ENCODE measurements at places on chromosomes 1 and 21.

- DNase-seq: no peak
Observed at GRCh38 chr1:95193591-95193990, 40.4 kb upstream of the RWDD3 start.

DNA sequence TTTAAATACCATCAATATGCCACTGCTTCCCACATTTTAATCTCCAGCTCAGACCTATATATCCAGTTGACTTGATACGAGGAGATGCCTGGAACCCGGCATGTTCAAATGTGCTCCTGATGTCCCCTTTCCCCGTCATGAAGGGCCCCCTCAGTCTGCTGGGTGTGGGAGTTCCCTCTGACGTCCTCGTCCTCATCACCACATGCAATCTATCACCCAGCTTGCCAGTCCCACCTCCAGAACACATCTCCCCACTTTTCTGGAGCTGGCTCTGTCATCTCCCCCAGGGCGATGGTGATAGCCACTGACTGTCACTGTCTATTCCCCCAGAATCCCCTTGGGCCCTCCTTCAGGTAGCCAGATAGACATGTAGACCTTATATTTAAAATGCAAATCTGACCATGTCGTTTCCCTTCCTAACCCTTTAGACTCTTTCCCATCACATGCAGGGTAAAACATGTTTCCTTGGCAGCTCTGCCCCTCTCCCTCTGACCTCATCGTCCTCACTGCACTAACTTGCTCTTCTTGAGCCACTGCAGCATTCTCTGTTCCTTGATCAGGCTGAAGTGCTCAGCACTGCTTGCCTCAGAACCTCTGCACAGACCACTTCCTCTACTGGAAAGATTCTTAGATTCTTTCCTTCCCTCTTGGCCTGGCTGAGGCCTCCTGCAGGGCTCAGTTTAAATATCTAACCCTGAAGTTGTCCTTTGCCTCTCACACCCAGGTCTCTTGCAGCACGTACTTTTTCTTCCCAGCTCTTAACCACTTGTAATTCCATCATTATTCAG lies 7.4 kb downstream of the AZIN2 start:
- peak; percentile 32 for DNase-seq

DNA sequence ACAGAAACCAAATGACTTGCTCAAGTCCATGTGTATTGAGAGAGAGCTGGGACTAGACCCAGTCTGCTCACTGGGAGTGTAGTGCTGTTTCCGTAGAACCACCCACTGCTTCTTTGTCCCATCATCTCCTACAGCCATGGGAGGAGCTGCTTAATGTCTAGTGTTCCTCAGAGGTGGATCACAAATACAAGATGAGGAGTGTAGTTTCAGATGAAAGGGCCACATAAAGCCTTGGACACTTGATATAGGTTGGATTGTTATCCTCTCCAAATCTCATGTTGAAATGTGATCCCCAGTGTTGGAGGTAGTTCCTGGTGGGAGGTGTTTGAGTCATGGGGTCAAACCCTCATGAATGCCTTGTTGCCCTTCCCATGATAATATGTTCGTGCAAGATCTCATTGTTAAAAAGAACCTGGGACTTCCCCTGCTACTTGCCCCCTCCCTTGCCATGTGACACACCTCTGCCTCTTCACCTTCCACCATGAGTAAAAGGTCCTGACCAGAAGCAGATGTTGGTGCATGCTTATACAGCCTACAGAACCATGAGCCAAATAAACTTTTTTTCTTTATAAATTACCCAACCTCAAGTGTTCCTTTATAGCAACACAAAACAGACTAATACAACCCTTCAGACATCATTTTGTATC lies 127.5 kb upstream of the DNAH14 start:
- no peak for DNase-seq

DNA sequence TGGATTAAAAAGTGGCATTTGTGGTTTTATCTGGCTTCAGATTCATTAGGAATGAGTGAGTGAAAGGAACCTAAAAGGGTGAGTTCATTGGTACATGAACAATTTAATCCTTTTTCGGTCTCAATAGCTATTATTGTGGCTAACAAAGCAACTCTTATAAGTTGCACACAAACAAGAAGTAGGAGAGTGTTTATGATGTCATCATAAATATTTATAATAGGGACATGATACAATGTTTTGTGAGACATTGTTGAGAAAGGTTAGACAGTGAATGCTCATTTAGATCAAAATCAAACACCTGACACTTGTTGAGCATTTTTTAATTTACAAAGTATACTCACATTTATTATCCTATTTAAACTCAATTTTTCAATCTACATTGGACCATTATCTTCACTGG lies 363.4 kb downstream of the PDE4B start:
- no peak for DNase-seq

DNA sequence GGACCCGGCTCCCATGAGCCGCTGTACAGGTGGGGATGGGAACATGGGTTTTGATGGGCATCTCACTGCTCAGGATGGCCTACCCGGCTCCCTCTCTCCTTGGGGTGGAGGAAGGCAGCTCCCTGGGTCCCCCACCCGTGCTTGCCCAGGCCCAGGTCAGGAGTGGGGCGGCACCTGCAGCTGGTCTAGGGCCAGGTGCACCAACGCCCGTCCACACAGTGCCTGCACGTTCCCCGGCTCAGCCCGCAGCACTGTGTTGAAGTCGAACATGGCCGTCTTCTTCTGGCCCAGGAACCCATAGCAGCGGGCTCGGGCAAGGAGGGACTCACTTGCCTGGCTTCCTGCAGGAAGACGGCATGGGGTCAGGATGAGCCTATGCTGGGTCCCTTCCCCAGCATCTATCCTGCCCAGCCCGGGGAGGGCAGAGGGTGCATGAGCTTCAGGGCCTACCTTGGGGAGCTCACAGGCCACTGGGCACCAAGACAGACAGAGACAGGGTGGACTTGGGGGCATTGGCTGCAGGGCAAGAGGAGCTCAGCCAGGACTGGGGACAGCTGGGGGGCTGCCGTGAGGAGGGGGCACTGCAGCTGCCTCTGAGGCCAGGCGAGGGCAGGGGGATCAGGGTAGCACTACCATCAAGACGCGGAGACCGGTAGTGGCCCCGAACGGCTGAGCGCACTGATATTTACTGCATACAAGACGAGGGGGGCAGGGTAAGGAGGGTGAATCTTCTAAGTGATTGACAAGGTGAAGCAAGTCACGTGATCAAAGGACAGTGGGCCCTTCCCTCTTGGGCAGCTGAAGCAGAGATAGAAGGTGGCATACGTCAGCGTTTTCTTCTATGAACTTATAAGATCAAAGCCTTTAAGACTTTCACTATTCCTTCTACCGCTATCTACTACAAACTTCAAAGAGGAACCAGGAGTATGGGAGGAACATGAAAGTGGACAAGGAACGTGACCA lies 17.8 kb downstream of the TTC34 start:
- no peak for DNase-seq

All from GDM1 (cell line).